ENCODE measurements at places on chromosomes 11 and 22.

GRCh38 chr22:46740910-46741780 lies 3.1 kb upstream of the CERK start:
- no peak for DNase-seq

- DNase-seq: peak; percentile 43
Observed at GRCh38 chr11:77503006-77503405, 29.1 kb upstream of the PAK1 start.

GRCh38 chr11:72546866-72547265 lies 112.5 kb upstream of the CLPB start:
- no peak for DNase-seq

DNA sequence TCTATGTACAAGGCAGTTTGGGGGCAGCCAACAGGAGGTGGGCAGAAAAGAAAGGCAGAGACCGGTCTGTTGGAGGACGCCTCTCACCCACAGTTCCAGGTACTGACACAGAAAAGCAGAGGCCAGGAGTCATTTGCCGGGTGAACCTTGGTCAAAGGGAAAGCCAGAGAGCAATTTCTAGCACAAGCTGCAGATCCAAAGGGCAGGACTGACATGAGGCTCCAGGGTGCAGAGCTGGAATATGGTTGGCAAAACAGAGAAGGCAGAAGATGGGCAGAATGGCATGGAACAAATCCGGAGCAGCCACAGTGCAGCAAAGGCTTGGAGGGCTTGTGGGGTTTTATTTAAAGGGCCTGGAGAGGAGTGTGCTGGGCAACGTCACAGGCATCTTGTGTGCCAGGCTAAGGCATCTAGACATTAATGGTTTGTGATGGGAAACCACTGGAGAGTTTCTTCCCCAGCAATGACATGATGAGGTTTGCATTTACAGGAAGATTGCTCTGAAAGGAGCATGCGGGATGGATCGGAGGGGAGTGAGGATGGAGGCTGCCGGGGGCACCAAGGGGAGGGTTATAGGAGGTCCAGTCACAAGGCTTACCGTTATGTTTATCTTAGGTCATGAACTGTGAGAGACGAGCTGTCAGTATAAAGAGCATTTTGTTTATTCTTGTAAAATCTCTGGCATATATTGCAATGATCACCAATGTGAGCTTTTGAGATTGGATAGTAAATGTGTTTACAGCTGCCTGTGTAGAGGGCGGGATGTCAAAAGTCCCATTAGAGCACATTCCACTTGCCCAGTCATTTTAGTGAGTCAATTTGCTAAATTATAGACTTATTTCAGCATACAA lies 5.7 kb upstream of the MMP20 start:
- DNase-seq: no peak

GRCh38 chr22:38981005-38981991 lies 849 bp upstream of the APOBEC3B start:
- peak; percentile 8 for DNase-seq

GRCh38 chr11:68651208-68651984 lies 32.9 kb upstream of the GAL start:
- no peak for DNase-seq

GRCh38 chr11:70454197-70454767 lies 56.0 kb downstream of the CTTN start:
- DNase-seq: no peak

DNA sequence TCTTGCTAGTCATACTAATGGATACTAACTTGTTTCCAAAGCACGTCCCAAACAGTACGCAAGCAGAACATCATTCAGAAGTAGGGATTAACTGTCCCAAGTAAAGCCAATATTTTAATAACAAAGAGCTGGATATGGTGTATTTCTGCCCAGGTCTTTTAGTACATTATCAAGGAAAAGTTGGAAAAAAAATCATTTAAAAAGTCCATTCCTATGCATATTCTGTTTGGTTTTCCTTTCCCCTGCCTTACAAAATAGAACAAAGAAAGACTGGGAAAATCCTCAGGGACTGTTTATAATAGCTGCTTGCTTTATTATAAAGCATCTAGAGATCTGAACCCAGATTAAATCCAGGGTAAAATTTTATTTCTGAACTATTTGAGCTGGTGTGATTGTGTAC lies 83.9 kb downstream of the UVRAG start:
- DNase-seq: no peak

DNA sequence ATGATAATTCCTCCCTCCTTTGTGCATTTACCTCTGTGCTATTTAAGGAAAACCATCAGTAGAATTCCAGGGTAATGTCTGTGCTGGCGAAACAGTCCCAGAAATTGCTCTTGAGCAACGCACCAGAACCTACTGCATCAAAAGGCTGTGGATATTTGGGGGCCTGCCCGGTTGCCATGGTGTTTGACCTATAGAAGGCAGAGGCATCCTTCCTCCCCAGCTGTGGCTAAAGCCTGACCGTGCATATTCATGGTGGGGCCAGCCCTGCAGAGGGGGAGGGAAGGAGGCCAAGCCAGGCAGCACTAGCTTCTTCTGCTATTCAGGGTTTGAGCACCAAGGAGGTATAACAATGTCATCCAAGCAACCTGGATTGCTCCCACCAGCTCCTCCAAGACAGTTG lies 215.0 kb upstream of the E2F8 start:
- DNase-seq: no peak

GRCh38 chr11:69364921-69365320 lies 71.0 kb downstream of the MYEOV start:
- DNase-seq: no peak

- no peak for DNase-seq
Observed at GRCh38 chr11:57444362-57445121, 15.8 kb upstream of the RTN4RL2 start.

GRCh38 chr11:66052664-66052982 lies 459 bp downstream of the SF3B2 start:
- no peak for DNase-seq

DNA sequence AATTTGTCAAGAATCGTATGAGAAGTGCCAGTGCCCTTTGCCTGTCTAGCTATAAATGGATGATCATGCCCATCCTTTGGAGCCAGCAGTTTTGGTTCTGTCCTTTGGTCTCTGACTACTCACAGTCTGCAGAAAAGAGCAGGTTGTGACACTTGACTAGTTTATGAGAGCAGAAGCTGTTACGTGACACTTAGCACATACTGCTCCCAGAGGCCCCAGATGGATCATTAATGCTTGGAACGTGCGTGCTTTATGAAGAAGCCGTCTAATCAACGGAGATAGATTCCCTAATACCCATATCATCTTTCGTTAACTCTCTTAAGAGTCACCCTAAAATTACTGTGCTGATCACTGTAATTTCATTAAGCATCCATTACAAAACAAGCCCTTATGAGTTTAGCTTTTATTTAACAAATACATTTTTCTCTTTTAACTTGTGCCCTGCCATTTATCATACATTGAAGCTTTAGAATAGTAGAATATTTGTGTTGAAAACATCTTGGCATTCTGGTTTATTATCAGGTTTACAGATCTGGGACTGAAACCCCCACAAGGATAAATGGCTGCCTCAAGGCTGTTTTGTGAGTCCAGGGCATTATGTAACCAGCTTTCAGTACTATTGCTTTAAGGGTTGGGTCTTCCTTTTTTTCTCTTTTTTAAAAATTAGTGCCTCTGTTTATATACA lies 47.0 kb upstream of the ADORA2A start:
- no peak for DNase-seq

All from AG10803 (cell line).